Neural progenitor cell (in vitro differentiated cells): ENCODE measurements at places on chromosomes 7 and 10. TPM values are rescaled to one million over a fixed set of nuclear protein-coding genes. Genes with fewer than 3 reads are reported as not detected.

DNA sequence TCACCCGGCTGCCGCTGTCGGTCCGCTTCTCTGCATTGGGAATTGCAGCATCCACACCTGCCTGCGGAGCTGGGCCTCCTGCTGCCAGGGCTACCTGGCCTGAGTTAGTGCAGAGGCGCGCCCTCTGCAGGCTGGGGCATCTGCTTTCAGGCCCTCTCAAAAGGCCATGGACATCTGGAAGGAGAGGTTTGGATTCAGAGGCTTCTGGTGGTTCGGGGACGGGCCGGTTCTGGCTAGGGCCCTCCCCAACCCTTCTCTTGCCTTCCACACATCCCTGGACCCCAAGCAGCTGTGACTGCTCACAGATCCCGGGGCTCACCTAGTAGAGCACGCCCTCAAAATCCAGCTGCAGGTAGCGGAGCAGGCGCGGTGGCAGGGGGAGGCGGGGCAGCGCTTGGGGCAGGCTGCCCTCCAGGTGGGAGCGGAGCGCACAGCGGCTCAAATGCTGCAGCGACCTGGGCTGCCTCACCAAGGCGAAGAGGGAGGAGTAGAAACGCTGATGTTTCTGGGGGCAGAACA is 8.4 kb upstream of the GBX1 start:
- no peaks in the 10 kb centered on the region for H3K36me3 ChIP-seq
- DNase-seq: no peak
- no peak overlapping the region for H3K27ac ChIP-seq
- no peaks in the 10 kb centered on the region for H3K4me1 ChIP-seq
- peaks cover 71% of the 10 kb centered on the region for H3K27me3 ChIP-seq

The RAPGEF5 gene
- 4.6 and 5.7 TPM in 2 replicates for total RNA-seq

DNA sequence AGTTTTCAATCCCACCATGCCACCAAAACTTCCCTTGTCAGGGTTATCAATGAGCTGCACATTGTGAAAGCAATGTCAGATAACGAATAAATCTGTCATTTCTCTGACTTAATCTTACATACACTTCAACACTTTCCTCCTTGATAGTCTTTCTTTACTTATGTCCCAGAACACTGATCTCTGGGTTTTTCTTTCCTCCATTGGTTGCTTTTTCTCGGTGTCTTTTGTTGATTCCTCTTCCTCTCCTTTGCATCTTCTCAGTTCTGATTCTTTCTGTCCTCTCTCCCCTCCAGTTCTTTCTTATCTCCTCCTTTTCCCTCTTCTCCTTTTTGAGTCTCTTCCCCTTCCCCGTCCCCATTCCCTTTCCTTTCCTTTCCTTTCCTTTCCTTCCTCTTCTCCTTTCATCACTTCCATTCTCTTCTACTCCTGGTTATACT is 16.6 kb downstream of the DNAJB9 start:
- no peak for DNase-seq
- H3K27ac ChIP-seq: no peak overlapping the region
- H3K36me3 ChIP-seq: no peaks in the 10 kb centered on the region
- no peak overlapping the region for H3K4me3 ChIP-seq
- peaks cover 11% of the 10 kb centered on the region for H3K4me1 ChIP-seq
- no peaks in the 10 kb centered on the region for H3K27me3 ChIP-seq

DNA sequence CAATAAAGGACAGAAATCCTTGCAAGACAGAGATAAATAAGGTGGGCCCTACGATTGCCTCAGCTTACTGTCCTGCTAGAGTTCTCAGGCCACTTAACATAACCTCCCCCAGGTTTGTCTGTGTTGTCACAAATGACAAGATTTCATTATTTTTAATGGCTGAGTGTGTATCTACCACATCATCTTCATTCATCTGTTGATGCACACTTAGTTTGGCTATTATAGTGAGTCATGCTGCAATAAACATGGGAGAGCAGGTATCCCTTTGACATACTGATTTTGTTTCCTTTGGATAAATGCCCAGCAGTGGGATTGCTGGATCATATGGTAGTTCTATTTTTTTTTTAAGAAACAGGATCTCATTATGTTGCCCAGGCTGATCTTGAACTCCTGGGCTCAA is 60.6 kb downstream of the PRTFDC1 start:
- H3K4me1 ChIP-seq: no peaks in the 10 kb centered on the region
- H3K27me3 ChIP-seq: no peaks in the 10 kb centered on the region
- H3K27ac ChIP-seq: no peak overlapping the region
- H3K4me3 ChIP-seq: no peak overlapping the region
- no peak for DNase-seq
- no peaks in the 10 kb centered on the region for H3K36me3 ChIP-seq

DNA sequence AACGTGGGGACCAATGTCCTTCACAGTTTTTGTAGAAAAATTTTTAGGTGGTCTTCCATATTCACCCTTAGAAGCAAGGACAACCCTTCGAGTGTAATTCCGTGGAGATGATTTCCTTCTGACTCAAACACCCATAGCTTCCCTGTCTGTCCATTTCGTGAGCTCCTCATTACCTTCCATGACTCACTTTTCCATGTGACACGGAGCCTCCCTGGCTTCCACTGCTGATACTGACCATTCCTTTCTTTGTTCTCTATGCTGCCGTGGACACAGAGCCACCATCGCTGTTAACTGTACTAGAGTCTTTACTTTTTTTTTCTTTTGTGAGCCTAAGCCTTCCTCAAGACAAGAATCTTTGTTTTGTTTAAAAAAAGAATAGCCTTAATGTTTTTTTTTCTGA is 12.5 kb upstream of the ARMS2 start:
- H3K4me1 ChIP-seq: no peaks in the 10 kb centered on the region
- no peak overlapping the region for H3K27ac ChIP-seq
- no peaks in the 10 kb centered on the region for H3K36me3 ChIP-seq
- no peak for DNase-seq
- no peak overlapping the region for H3K4me3 ChIP-seq

GRCh38 chr10:108036265-108036664 is 871.8 kb upstream of the SORCS1 start:
- H3K36me3 ChIP-seq: no peaks in the 10 kb centered on the region
- H3K27me3 ChIP-seq: no peaks in the 10 kb centered on the region
- no peak for DNase-seq
- no peak overlapping the region for H3K4me3 ChIP-seq
- no peaks in the 10 kb centered on the region for H3K4me1 ChIP-seq

GRCh38 chr7:137913985-137914384 is 67.2 kb upstream of the DGKI start:
- DNase-seq: no peak
- no peaks in the 10 kb centered on the region for H3K27me3 ChIP-seq
- H3K36me3 ChIP-seq: no peaks in the 10 kb centered on the region
- no peak overlapping the region for H3K27ac ChIP-seq
- no peaks in the 10 kb centered on the region for H3K4me1 ChIP-seq
